Activated T-helper 2 cell treated with anti-CD3 and anti-CD28 coated beads, Interferon-gamma antibody, Interleukin-2, Interleukin-4, amounts not matched to agents 10 μg/mL and 5 μg/mL and 100 μg/mL, durations not matched to agents 14 hours and 24 hours and 36 hours (primary cell): ENCODE measurements at places on chromosomes 4 and X. TPM values are rescaled to one million over a fixed set of nuclear protein-coding genes. Genes with fewer than 3 reads are reported as not detected.

Gene PAQR3
- 11.0 and 13.1 TPM in 2 replicates for total RNA-seq

Gene TLR3
- not detected in 2 replicates for total RNA-seq

DNA sequence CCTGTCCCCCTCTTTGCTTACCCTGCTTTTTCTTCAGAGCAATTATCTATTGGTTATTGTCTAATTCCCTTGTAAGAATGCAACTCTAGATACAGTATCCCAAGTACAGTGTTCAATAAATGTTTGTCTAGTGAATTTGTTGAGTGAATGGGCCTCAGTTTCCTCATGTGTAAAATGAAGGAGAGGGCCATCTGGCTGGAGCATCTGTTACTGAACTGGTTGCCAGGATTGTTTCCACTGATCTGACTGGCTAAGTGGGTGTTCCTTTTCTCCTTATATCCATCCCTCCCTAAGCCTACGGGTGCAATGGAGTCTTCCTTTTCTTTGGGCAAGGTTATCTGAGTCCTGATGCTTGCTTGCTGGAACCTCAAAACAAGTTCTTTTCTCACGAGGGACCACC is 185.2 kb upstream of the RPS6KA3 start:
- DNase-seq, result no peak

DNA sequence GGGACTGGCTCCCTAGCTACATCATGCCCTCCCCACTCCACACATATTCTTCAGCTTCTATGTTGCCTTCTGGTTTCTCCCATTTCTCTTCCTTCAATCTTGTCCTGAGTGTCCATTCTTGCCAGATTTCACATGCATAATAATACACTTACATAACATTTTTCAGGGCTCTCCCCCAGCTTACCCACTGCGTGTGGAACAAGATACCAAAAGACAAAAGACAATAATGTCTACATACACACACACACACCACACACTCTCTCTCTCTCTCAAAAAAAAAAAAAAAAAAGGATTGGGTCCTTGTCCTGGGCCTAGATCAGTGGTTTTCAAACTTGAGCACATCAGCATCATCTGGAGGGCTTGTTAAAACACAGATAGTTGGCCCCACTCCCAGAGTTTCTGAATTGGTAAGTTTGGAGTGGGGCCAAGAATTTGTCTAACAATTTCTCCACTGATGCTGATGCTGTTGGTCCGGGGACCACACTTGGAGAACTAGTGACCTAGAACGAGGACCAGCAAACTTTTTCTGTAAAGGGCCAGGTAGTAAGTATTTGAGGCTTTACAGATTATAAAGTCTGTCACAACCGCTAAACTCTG is 6.5 kb upstream of the SMARCA1 start:
- DNase-seq, result no peak

DNA sequence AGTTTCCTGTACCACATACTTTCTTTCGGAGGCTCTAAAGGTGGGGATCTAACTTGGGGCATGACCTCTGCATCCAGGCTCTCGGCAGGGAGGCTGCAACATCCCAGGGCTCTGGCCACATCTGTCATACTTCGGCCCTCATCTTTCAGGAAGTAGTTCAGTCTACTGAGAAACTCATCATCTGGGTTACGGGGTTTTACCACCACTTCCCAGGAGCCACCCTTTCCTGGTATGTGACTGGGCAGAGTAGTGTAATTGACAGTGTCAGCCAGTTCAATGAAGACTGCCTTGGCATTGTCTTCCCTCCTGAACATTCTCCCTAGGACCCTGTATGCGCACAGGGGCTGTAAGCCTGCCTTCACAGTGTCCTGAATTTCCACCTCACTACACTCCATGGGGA is 2.8 kb downstream of the PNMA5 start:
- DNase-seq, result no peak

Gene FRMD7
- not detected in 2 replicates for total RNA-seq

- DNase-seq, result no peak
Observed at GRCh38 chrX:110043506-110043905, 40.6 kb downstream of the TMEM164 start.

- no peak for DNase-seq
Observed at GRCh38 chr4:106116025-106116424, 200.0 kb downstream of the TBCK start.

DNA sequence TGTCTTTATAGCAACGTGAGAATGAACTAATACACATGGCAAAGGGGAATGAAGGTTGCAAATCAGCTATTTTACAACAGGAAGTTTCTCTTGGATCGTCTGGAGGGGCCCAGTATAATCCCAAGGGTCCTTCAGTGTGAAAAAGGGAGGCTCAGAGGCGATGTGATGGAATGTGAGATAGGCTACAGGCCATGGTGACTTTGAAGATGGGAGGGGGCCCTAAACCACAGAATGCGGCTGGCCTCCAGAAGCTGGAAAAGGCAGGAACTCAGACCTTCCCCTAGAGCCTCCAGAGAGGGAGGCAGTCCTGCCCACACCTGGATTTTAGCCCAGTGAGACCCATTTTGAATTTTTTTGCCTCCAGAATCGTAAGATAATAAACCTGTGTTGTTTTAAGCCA is 69.4 kb upstream of the PGM2 start:
- DNase-seq, result no peak

DNA sequence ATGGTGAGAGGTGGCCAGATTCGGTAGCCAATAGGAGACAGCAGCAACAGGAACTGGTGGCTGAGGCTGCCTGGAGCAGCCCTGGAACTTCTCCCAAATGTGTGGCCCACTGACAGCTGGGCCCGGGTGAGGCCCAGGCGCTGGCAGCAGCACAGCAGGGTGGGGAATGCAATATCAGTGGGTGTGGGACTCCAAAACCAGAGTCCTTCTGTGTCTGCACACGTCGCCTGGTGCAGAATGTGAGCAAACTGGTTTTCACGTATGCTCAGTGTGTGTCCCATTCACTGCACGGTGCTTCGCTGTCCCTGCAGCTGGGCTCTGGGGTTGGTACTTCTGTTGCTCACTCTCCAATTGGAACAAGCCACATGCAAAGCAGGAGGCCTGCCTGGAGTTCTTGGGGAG is 14.4 kb upstream of the CENPU start:
- DNase-seq, result no peak

DNA sequence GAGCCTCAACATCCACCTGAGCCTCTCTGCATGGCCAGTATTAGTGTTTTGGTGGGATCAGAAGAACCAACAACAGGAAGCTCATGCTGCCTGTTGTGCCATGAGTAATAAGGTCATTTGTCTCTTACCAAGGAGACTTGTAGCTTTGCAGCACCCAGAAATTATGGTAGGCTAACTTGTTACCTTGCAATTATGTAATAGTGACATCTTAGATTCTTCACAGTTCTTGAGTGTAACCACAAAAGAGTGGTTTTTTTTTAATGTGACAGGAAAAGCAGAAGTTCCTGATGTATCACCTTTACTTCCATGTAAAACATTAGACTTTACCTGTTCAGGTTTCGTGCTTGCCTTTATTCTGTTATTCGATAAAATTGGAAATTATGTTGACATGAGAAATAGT is 263.9 kb upstream of the CXXC4 start:
- DNase-seq, result no peak

Gene EDNRA
- total RNA-seq, result not detected in 2 replicates

DNA sequence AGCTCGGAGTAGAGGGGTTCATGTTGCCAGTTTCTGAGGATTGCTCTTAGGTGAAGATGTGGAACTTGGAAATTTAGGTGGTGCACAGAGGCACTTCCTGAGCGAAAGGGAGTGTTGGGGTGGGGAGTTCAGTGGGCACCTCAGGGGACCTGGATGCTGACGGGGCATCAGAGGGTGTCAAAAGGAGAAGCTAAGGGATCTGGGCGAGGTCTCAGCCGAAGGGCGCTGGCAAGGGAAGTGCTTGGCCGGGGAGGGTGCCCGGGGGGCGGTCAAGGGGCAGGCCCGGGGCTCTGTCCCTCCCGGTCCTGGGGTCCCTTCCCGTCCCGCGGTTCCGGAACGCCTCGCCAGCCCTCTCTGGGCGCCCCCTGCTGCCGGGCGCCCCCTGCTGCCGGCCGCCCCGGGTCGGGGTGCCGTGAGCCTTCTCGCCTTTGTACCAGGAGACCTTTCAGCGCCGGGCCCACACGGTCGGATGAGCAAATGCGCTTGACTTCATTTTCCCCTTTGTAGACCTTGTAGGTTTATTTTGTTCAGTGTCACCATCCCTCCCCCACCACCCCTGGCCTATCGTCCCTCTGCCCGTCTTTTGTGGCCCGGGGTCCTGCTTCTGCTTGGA is 3.0 kb upstream of the PHOX2B start:
- DNase-seq, result no peak

GRCh38 chr4:87108142-87108546 is 112.3 kb downstream of the KLHL8 start:
- DNase-seq, result no peak

DNA sequence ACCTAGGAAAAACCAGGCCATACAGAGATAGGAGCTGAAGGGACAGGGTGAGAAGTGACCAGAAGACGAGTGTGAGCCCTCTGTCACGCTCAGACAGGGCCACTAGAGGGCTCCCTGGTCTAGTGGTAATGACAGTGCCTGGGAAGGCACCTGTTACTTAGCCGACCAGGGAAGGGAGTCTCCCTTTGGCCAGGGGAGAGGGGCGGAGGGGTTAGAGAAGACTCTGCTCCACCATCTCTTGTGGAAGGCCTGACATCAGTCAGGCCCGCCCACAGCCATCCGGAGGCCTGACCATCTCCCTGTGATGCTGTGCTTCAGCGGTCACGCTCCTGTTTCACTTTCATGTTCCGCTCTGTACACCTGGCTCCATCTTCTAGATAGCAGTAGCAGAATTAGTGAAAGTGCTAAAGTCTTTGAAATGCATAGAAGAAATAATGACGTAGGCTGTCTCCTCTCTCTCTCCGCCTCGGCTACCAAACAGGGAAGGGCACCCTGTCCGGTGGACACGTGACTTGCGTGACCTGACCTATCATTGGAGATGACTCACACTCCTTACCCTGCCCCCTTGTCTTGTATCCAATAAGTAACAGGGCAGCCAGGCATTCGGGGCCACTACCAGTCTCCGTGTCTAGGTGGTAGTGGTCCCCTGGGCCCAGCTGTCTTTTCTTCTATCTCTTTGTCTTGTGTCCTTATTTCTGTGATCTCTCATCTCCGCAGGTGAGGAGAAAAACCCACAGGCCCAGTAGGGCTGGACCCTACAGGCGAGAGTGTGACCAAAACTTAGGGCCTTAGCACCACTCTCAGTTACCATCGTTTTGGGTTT is 26.7 kb downstream of the HTT-AS start:
- peak; percentile 83 for DNase-seq

- DNase-seq, result no peak
Observed at GRCh38 chr4:78766026-78766425, 10.1 kb upstream of the BMP2K start.

GRCh38 chr4:87230806-87231205 is 10.4 kb upstream of the KLHL8 start:
- DNase-seq, result no peak

DNA sequence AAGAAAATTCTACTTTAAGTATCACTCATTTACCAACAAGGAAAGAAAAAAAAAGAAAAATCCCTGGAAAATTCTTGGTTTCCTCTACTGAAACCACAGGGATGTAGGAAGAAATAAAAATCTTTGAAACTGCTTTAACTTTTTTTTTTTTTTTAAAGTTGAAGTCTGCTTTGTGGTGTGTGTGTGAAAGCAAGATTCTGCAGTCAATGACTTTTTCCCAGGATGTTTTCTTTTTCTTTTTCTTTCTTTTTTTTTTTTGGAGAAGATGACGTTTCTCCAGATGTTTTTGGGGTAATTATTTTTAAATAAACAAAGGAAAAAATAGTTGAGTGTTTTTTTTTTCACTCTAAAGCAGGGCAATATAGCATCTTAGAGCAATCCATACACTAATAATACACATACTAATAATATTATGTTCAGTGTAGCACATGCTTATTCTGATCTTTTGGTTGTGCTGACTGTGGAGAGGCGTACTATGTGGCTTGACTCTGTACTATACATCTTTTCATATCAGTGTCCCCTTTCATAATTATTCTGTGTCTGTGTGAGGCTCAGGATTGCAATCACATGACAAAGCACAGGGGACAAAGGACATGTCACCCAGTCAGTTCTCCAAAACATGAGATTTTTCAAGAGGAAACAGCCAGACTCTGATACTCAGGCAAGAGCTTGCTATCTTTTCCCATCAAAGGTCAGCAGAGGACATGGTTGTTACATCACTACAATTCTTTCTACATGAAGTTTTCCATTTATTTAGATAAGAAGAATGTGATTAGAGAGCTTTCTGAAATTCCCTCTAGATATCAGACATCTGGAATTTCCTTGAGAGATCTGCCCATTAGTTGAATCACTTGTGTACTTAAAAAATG is 111.0 kb downstream of the PDE5A start:
- no peak for DNase-seq

GRCh38 chr4:74608151-74608949 is 163.4 kb downstream of the AREG start:
- DNase-seq, result no peak

- DNase-seq, result no peak
Observed at GRCh38 chrX:133897593-133898163, 87.7 kb downstream of the GPC3 start.

DNA sequence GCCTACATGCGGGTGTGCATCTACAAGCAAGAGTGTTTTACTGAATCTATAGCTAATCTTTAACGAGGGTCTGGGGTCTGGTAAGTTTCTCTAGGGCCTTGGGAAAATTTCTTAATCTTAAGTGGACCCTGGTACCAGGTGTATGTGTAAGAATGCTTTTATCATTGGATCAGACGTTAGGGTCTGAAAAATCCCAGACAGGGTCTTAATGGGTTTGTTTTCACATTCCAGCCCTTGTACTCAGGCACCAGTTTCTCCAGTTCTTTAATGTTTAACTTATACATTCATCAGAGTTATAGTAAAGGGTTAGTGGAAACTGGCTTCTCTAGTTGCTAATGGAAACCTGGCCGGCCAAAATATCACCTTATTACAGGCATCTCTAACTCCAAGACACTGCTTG is 11.6 kb downstream of the MAGEB16 start:
- no peak for DNase-seq

Gene AFF2
- total RNA-seq, result 3.2 and 3.3 TPM in 2 replicates

Gene BEX1
- total RNA-seq, result not detected in 2 replicates

- DNase-seq, result no peak
Observed at GRCh38 chrX:130726661-130727060, 176.3 kb downstream of the ENOX2 start.

Gene GSX2
- not detected in 2 replicates for total RNA-seq

Gene GAGE12E
- not detected in 2 replicates for total RNA-seq

GRCh38 chr4:155008389-155008788 is 200.0 kb upstream of the NPY2R start:
- DNase-seq, result no peak

DNA sequence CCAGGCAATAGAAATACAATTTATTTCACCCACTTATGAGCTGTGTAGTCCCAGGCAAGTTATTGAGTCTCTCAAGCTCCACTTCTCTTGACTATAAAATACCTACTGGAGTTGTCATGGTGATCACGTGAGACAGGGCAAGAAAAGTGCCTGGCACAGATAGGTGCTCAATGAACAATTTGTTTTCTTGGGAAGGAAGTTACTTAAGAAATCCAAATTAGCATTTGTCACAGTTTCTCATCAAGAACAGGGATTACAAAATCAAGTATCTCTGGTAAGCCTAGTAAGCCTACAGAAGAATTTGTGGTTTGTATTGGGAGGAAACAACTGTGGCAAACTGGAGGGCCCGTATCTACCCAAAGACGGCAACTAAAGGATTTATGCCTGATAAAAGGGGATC is 37.5 kb upstream of the RASGEF1B start:
- no peak for DNase-seq

Gene TACR3
- not detected in 2 replicates for total RNA-seq

GRCh38 chrX:34866646-34867045 is 76.0 kb upstream of the FAM47B start:
- DNase-seq, result no peak

- DNase-seq, result no peak
Observed at GRCh38 chr4:118983831-118984230, 95.2 kb downstream of the SYNPO2 start.

GRCh38 chr4:17030543-17030942 is 132.1 kb upstream of the LDB2 start:
- DNase-seq, result no peak
